CD4-positive, alpha-beta T cell treated with Interleukin-6 at 100 ng/mL for 8 hours (primary cell): ENCODE measurements at places on chromosomes 12 and 14.

GRCh38 chr14:87837296-87837695, 155.7 kb downstream of the GALC start:
- DNase-seq: no peak

DNA sequence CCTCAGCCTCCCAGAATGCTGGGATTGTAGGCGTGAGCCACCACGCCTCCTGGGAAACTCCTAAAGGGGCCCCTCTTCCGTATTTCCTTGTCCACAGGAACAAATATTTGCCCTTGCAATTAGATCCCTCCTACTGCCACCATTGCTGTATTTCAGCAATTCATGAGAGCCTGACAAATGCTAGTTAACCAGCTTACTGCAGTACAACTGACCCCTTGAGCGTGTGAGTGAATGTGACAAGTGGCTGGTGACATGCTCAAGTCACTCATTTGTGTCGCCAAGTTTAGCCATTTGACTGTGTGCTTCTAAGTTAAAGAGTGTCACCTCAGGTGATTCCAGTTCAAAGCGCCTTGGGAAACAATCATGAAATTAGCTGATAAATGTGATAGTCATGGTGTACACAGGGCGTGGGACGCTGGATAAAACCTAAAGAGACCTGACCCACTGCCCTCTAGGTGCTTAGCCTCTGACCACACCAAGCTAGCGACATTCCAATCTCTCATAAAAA, 56.1 kb upstream of the MAP1LC3B2 start:
- DNase-seq: no peak

DNA sequence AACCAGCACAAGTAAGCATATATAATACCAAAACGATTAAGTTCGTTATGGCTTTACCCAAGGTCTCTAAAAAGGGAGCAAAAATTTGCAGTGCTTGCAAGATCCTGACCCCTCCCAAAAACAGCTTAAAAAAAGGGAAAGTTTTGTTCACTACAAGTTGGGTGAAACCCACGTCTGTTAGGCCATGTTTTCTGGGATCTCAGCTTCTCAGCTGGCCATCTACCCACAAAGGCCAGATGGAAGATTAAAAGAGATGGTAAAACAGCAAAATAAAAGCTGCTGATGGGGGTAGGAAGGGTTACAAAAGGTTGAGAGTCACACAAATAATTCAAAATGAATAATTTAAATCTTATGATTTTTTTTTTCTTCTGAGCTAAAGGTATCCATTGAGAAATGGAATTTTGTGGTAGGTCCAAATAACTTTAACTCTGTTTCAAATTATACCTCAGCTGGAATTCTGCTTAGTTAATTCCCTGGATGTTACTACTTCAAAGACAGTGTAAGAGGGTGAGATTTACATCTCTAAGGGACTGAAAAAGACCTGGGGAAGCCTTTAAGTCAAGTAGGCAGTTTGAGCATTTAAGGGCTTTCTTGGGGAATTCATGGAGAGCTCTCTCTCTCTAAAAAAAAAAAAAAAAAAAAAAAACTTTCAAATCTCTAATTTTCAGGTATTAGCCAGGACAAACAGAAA, 185.6 kb upstream of the NAV3 start:
- no peak for DNase-seq

- DNase-seq: peak; percentile 53
These were observed 5.5 kb upstream of the GPR68 start for GRCh38 chr14:91249841-91250616.

DNA sequence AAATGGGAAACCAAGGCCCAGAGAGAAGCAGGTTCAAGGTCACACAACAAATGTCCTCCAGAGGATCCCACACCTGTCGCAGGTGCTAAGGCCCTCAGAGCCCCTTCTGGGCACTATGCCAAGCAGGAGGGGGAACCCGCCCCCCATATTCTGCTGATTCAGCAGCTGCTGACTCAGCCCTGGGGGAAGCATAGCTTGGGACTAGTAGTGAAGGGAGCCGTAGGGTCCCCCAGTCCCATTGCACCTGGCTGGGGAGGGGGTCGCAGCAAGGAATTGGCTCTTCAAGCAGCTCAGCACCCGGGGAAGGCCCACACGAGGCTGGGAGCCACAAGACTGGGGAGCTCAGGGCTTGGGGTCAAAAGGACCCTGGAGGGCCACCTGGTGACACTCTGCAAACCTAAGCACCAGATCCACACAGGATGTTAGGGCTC, 1.0 kb downstream of the RASAL1 start:
- DNase-seq: no peak

DNA sequence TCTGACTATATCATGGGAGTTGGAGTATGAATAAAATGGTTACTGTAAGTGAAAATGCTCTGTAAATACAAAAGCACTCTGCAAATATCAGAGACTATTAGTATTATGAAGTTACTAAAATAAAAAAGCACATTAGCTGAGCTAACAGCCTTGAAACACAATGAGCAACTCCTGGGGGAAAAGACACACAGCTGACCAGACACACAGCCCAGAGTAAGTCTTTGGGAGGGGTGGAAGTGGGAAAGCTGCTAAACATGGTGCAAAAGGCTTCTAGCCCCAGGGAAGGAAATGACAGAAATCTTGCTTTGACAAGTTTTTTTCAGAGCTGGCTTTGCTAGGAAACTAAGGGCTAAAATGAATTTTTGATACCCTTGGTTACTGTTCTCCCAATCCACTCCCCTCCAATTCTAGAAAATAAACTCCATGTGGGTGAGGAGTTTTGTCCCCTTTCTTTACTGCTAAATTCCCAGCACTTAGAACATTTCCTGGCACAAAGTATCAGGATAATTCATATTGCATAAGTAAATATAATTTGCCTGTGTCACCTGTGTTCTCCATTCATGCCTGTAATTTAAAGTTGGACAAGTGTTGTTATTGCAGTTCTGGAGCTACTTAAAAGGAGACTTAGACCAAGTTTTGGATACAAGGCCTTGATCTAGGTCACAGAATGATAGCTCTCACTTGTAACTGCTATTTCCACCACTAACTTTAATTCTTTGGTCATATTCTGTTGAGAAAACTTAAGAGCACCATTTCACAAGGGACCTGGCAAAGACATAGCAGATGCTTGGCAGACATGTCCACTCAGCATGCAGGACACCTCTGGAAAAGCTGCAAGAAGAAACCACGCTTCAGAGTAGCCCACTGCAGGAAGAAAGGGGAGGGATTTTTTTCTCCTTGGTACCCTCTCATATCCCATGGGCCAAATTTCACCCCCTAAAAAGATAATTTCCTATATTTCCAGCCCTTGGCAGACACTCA, 19.0 kb upstream of the RAB3IP start:
- DNase-seq: no peak
